ENCODE measurements at places on chromosomes 3 and 15.

DNA sequence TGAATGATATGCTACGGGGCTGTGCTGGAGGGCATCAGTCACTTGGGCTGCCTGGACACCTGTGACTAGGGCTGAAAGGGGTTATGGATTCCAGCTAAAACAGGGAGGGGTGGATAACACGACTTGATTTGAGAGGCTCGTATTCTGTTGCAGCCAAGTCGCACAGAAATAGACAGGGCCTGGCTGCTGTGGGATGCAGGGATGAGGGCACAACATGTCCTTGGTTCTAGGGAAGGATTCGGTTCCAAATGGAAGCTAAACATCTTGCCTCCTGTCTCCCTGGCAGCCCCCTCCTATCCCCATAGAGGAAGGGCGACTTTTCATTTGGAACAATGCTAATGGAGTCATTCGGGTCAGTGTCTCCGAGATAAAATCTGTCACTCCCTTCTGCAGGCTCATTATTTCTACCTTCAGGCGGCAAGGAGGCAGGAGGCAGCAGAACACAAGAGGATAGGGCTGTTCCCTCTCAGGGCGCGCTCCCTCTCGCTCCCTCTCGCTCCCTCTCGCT is 433.8 kb upstream of the RBMS3 start:
- no peak for DNase-seq

DNA sequence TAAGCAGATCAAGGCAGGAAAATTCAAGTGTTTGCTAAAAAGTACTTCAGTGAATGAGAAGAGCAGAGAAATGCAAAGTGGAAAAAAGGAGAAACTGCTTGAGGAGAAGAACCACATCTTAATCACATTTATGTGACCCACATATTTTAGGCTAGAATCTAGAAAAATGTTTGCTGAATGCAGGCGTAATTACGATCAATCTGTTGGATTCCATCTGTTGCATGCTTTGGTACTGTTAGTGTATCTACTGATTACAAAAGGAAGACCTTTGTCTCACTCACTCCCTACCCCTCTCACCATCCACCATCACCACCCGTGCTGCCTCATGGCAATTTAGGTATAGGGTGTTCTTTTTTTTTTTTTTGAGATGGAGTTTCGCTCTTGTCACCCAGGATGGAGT is 9.7 kb upstream of the TBL1XR1 start:
- DNase-seq = no peak

DNA sequence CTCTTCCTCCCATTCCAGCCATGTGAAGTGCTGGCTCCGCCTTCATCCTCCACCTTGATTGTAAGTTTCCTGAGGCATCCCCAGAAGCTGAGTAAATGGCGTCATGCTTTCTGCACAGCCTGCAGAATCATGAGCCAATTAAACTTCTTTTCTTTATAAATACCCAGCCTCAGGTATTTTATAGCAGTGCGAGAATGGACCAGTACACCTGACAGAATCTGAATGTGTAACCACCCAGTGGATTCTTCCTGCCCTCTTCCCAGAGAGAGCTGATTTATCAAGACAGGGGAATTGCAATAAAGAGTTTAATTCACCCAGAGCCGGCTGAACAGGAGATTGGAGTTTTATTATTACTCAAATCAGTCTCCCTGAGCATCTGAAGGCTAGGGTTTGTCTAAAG is 86.6 kb downstream of the C3orf70 start:
- no peak for DNase-seq

DNA sequence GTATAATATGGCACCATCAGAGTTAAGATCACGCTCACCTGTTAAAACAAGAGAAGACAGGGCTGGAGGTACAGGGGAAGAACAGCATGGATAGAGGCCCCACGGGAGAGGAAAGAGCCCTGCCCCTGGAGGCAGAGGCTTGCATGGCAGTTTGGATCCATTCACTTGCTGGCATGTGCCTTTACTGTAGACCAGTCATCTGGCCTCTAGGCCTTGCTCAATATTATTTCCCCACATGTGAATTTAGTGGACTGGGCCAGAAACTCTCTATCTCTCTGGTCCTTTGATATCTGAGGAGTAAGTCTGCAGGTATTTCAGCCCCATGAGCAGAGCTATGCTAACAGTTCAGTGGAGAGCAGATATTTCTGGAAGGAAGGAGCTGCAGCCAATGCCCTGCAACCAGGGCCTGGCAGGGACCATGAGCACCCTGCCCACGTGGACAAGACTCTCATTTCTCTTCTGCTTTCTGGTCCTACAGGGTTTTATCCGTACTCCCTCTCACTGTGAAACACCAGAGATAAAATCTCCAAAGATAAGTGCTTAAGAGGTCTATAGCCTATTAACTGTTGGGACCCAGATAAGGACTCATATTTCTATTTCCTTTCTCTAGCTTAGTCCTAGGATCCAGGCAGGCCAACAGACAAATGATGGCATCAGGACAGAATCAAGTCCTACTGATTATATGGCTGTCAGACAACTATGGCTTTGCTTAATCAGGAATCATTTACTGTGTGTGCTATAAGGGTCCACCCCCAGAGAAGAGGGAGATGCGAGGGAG is 65.0 kb downstream of the CLDN11 start:
- DNase-seq = no peak
